ENCODE measurements at places on chromosomes 12 and 14.

DNA sequence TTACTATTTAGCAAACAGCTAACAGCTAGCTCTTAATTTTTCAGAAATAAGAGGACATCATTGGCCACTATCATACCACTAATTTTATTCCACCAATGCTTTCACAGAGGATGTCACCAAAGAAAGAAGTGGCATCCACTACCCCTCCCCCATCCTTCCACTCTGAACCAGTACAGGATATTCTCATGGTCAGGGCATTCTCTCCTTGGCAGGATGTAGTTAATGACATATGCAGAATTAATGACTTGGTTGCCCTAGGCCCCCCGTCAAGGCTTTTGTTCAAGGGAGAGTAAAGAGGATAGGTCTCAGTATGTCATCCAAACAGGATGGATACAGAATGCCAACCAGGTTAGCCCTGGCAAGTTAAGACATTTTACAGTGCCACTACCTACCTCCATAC lies 18.9 kb upstream of the NUP107 start:
- no peak for DNase-seq

- no peak for DNase-seq
Observed at GRCh38 chr14:22535916-22536315, 53.1 kb downstream of the DAD1 start.

GRCh38 chr14:54675236-54676128 lies 108.6 kb downstream of the SAMD4A start:
- no peak for DNase-seq

GRCh38 chr12:117521346-117521745 lies 159.9 kb upstream of the NOS1 start:
- no peak for DNase-seq

- no peak for DNase-seq
Observed at GRCh38 chr14:96158735-96159134, 45.9 kb upstream of the BDKRB2 start.

DNA sequence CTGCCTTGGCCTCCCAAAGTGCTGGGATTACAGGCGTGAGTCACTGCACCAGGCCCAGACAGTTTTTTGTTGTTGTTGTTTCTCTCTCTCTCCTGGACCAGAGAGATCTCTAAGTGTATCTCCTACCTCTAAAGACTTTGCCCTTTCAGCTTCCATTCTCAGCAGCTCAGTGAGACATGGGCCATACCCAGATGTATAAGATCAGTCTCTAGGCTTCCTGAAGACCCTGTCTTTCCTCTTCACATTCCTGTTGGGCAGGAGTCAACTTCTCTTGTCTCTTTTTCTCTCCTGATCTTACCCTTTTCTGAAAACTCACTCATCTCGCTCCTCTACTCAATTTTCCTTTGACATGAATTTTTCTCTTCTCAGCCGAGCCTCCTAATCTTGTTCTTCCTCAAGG lies 42.0 kb downstream of the KCNK13 start:
- no peak for DNase-seq

- DNase-seq: no peak
Observed at GRCh38 chr12:21054334-21054733, 76.7 kb upstream of the SLCO1B1 start.

DNA sequence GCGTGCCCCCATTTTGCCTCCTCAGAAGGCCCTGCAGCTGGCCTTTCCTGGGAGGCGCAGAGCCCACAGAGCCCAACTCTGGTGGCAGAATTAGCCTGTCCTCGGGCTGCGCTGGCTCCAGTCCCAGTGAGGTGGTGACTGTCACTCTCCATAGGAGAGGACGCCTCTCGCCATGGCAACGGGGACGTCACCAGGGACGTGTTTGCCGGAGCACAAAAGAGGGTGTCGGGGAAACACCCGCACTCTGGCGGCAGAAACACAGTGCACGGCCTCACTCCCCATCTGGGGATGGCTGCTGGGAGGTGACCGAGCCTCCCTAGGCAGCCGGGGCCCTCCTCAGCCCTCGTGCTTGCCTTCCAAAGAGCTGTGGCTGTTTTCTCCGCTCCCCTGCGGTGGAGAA lies 50.2 kb upstream of the NCOR2 start:
- no peak for DNase-seq

Data from stimulated activated CD4-positive, alpha-beta T cell treated with anti-CD3 and anti-CD28 coated beads, TNF-alpha, amount 100 ng/mL, for 4 hours (primary cell).